ENCODE measurements at places on chromosomes 2 and 18.

DNA sequence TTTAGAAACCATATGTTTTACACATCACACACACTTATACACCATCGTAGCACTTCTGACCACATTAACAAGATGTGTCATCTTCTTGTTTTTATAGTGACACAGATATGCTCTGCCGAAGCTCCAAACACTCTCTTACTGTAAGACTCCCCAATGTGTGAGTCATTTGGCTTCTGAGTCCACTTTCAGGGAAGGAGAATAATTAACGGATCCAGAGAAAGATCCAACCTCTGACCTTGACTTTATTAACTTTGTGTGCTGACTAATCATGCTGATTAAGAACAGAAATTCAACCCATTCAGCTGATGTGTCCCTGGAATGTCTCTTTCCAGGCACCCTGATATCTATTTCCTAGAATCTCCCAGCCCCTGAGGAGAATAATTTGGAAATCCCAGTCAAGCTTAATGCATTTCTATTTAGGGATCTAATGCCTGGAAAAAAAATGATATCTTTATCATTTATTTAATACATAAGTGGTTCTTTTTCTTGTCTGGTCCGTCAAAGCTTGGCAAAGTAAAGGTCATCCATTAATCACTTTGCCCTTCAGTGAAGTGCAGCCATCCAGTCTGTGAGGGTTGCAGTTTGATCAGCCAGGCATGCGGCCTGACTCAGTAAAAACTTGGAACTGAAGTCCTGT, 615.8 kb upstream of the SYT4 start:
- no peak for DNase-seq

- DNase-seq, result no peak
These were observed 36.6 kb upstream of the AAK1 start for GRCh38 chr2:69680001-69680675.

- DNase-seq, result no peak
These were observed 200.3 kb downstream of the FBXO15 start for GRCh38 chr18:73947180-73947921.

GRCh38 chr18:25494888-25495287, 142.9 kb upstream of the ZNF521 start:
- DNase-seq, result no peak

- peak; percentile 79 for DNase-seq
These were observed 3.7 kb upstream of the PCBP1 start for GRCh38 chr2:70083344-70084156.

DNA sequence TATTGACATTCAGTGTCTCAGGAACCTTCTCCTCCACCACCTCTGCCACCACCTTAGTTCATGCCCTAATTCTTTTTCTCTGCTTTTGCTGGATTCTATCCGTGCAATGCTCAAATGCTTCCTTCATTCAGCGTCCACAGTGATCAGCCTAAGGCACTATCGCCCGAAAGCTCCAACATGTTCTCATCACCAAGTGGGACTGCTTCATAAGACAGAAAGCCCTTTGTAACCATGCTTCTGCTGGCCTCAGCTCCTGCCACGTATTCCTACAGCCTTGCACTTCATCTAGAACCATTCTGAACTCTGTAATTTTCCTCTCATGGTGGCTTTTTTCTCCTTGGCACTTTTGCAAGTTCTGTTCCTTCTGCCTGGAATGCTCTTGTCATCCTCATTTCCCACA, 222.9 kb downstream of the HNMT start:
- no peak for DNase-seq

DNA sequence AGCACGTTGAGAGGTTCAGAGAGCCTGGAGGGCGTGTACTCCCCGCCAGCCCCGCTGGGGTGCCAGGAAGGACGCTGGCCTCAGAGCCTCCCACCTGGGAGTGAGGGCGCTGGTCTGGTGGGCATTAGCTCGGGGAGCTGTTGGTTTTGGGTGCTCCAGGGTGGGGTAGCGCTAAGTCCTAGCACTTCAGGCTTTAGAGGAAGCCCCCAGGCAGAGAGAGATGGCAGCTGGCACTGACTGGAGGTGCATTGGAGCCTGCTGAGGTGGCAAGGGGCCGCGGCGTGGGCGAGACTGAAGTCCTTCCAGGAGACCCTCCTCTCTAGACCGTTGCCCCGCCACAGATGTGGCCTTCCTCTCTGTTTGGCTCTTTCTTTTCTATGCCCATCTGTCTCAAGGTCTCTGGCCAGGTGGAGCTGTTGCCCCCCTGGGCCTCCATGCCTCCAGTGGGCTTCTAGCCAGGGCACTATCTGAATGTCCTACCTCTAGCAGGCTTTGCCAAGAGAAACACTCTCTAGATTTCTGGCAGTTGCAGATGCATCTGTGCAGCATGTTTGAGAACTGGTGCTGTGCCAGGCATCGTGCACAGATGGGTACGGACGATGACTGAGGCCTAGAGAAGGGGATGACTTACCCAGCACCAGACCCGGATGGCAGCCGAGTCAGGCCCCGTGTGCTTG, 6.6 kb downstream of the CAPN10 start:
- DNase-seq, result no peak

GRCh38 chr2:94956797-94957391, 68.6 kb upstream of the MAL start:
- DNase-seq, result peak; percentile 40

GRCh38 chr18:25831301-25831701, 259.1 kb downstream of the SS18 start:
- no peak for DNase-seq

- no peak for DNase-seq
These were observed 25.6 kb downstream of the DNAJC10 start for GRCh38 chr2:182741620-182742019.

DNA sequence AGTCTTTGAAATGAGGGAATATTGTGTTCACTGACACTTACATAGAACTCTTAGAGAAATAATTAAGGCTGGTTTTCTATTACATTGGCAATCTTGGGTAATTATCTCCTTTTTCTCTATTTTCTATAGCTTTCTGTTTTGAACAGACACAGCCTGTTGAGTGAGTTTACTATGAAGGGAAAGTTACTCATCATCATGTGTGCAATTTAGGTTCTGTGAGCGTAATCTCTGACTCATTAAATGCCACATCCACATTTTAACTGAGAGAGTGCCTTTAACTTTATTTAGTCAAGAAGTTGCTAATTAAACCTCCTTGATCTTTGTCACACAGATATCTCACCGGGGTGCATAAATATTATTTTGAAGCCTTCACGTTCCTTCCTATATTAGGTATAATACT, 174.0 kb upstream of the SLC8A1 start:
- no peak for DNase-seq

DNA sequence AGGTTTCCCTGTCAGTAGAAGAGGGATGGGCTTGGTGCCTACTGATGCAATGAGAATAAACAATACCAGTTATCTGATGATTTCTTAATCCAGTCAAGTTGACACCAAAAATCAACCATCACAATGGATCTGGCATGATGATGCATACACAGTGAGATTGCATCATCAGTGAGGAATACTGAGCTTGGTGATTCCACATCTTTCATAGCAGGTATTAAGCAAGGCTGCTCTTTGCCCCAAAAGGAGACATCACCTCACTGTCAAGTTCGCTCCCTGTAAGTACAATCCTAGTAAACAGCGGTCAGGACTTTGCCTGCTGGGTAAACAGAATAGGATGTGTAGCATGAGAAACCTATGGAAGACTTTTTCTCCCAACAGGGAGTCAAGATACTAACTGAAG, 282.7 kb upstream of the CDH2 start:
- no peak for DNase-seq

DNA sequence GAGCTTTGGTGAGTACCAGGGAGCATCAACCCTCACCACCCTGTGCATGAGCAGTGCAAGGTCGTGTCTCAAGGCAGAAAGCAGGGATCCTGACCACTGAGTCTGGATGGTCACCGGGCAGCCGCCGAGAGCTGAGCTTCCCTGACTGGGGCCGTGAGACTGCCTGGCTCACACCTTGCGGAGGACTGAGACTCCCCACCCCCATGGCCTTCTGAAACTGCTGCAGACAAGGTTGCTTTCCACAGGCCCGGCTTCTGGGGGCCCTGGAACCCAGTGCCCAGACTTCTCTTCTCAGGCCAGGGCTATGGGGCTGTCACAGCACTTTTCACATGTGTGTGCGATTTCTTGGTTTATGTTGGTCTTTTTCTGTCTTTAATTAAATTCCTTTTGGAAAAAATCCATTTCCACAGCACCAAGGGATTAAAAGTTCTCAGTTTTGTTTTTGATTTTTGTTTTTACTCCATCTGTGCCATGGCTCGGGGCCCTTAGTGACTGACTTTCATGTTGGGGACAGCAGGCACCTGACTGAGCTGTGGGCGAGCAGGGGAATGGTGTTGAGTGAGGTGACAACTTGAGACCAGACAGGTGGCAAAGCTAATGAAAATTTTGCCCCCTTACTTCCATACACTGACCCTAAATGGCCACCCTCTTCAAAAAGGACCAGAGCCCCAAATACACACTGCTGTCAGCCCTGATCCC, 297.9 kb downstream of the CYP26B1 start:
- DNase-seq, result no peak

GRCh38 chr2:121944072-121944831, 188.8 kb downstream of the TSN start:
- DNase-seq, result no peak

DNA sequence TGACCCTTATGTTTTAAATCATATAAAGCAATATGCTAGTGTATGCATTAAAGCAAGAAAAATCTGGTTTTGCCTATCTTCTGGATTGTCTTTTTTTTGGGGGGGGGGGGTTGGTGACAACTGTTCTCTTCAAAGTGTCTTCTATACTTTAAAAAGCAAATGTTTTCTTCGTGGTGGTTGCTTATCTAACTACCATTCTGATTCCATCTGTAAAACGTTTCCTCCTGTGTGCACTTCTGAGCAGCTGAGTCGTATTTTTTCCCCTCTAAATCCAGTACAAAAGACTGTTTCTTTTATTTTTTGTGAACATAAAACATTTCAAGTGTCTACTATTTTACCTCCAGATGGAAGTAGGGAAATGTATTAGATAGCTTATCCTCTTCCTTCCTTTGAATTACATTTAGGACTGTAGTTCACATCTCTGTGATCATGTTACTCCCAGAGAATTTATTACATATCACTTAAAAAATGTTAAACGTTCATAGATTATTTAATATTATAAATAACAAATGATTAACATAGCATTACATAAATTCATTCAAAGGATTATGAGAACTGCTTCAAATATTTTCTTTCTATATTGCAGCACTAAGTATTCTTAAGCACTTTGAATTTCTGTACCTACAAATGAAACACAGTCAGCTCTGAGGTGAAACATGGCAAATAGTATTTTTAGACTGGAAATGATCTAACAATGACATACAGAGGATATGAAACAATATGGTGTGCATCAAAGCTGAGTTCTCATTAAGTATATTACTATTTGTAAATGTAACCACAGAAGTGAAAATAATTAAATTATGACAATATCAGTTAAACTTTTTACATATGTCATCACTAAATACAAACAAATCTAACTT, 56.4 kb downstream of the SCN3A start:
- DNase-seq, result no peak

GRCh38 chr2:237298151-237299118, 115.5 kb downstream of the COL6A3 start:
- DNase-seq, result no peak

DNA sequence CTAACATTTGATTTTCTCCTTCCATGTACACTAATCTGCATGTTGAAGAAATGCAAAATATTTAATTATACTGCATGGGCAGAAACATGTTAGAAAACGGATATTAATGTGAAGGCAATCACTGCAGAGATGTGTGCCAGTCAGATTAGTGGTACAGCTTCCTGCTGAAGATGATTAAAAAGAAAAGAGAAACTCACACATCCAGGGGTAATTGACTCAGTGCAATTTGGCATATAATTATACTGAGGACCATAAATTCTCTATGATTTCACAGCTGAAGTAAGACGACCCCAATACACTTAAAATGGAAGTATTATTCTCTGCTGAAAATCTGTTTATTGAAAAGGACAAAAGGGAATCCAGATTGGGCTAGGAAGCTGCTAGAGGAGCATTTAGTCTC, 243.4 kb downstream of the TGIF1 start:
- DNase-seq, result no peak

DNA sequence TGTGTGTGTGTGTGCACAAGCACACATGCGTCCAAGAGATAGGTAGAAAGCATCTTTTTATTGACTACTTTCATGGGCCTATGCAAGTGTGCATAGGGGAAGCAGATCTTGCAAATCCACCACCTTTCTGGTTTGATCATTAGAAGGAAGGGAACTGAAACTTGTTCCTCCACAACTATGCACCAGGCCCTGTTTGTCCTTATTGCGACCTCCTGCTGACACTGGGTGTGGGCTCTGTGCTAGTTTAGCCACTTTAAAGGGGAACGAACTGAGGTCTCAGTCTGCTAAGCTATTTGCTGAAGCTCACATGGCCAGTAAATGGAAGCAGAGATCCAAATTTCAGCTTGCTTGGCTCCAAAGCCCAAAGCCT, 32.1 kb upstream of the INSIG2 start:
- peak; percentile 91 for DNase-seq

GRCh38 chr18:7923105-7923504, 356.0 kb downstream of the PTPRM start:
- DNase-seq, result no peak

GRCh38 chr2:188983427-188984064, 9.4 kb downstream of the COL3A1 start:
- DNase-seq, result peak; percentile 3

DNA sequence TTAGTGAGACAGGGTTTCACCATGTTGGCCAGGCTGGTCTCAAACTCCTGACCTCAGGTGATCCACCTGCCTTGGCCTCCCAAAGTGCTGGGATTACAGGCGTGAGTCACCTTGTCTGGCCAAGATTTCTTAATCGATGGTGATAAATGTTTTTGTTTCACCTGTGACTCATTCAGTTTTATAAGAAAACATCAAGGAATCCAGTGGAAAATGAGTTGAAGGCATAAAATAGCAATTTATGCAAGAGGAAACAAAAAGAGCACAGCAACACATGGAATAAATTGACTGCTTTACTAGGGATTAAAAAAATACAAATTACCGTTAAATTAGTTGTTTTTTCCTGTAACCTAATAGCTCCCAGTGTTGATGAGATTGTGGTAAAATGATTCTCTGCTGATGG, 80.2 kb downstream of the CDK15 start:
- no peak for DNase-seq

DNA sequence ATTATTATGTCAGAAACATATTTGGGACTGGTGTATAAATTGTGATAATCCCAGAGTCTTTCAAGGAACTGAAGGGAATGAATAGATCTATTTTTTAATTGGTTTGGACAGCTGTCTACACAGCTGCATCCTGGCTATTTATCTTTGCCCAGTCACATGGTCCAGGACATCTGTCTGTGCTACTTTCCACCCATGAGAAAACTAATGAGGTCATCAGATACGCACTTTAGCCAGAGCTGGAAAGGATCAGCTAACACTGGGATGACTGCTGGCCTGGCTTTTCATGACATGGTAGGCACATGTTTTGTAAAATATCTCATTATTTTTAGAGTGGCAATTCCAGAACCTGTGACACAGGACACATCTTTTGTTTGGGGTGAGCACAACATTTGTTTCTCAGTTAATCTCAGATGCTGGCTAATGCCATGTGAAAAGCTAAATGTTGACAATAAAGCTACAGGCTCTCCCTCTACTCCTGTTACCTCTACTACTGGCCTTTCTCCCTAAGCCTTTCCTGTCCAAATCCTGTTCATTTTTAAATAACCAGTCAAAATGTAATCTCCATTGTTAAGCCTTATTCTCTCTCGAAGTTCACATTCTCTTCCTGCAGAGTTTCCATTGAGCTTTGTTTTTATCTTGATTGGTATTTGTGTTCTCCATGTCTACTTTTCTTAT, 500.7 kb downstream of the RIT2 start:
- no peak for DNase-seq

Data from OCI-LY7 (cell line).